ENCODE measurements at places on chromosomes 16 and 17.

- no peak for DNase-seq
Measured at GRCh38 chr17:82310877-82311276, 6.5 kb downstream of the CD7 start.

- peak; percentile 45 for DNase-seq
Measured at GRCh38 chr17:48646183-48647102, 20.3 kb upstream of the HOXB9 start.

DNA sequence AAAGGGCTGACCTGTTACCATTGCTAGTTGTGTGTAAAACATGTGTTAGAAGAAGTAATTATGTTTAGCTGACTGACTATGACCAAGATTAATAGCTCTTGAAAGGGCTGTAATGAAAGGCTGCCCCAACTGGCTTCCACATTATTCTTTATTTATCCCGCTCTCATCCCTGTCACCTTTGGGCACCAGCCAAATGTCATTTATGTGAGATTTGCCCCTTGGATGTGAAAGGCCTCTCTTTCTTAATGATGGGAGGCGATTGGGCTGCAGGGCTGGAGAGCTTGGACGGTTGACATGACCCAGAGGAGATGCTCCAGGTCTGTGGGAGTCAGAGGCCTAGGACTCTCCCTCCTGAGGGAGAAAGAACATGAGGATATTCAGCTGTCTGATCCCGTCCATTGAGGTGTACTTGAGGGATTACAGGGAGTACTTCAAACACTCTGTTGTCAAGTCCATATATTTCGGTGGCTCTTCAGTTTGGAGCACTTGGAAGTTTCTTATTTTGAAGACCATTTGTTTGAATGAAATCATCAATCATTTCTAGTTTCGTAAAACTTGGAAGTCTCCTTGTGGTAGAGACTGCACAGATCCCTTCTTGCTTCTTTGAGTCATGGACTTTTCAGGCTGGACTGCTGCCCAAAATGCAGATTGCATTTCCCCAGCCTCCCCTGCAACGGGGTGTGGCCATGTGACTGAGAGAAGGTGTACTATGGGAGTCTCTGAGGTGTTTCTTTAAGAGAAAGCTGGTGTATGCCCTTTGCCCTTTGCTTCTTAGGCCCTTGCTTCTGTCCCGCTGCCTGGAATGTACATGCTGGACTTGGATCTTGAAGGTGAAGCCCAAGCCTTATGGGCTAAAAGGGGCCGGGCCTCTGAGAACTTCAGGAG is 51.3 kb downstream of the FTO start:
- DNase-seq: no peak

DNA sequence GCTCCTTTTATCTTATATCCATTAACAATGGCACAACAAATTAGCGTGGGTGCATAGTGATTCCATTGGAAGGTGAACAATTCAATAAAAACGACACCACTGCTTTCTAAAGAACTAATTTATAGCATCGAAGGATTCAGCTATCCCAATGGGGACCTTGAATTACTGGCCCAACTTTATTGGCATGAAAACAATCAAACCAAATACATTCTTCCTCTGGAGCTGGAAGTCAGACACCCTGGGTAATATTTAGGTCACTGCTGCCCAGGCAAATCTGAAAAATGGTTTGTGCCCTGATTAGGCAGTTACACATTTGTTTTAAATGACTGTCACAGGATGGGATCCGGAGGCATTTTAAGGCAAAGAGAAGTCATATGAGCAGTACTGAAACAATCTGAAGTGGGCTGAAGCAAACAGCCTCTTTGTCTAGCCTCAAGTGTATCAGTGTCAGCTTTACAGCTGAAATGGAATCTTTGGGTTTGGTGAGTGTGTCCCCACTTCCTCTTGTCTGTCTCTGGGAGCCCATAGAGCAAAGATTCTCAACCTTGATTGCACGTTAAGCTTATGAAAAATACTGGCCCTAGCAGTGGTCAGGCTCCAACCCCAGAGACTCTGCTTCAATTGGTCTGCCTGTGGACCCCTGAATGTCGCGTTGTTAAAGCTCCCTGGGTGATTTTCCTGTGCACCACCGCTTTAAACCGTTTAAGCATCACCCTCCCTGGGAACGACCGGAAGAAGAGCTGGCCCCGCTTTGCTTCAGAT is 30.3 kb downstream of the CDK5R1 start:
- DNase-seq: no peak

DNA sequence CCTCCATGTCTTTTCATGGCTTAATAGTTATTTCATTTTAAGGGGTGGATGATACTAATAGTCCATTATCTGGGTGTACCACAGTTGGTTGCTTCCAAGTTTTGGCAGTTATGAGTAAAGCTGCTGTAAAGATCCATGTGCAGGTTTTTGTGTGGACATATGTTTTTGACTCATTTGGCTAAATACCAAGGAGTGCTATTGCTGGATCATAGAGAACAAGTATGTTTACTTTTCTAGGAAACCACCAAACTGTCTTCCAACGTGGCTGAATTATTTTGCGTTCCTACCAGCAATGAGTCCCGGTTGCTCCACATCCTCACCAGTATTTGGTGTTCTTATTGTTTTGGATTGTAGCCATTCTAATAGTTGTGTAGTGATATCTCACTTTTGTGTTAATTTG is 181.9 kb downstream of the SPECC1 start:
- no peak for DNase-seq

DNA sequence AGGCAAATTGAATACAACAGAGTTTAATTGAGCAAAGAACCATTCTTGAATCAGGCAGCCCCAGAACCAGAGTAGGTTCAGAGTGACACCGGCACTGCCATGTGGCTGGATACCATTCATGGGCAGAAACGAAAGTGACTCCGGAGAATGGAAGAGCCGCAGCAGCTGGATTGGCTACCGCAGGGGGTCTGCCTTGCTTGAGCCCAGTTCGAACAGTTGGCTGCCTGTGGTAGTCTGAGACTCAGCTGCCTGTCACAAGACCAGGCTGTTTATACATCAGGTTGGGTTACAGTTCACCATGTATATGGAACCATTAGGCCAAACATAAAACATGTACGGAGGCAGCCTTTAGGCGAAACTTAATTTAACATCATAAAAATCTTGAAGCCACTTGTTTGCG is 205.2 kb upstream of the CHMP6 start:
- DNase-seq: no peak

Measured in stimulated activated CD8-positive, alpha-beta memory T cell treated with anti-CD3 and anti-CD28 coated beads, Interleukin-7, amount 100 ng/mL, for 4 hours (primary cell).